HFF-Myc (cell line): ENCODE measurements at places on chromosomes 5 and 9.

DNA sequence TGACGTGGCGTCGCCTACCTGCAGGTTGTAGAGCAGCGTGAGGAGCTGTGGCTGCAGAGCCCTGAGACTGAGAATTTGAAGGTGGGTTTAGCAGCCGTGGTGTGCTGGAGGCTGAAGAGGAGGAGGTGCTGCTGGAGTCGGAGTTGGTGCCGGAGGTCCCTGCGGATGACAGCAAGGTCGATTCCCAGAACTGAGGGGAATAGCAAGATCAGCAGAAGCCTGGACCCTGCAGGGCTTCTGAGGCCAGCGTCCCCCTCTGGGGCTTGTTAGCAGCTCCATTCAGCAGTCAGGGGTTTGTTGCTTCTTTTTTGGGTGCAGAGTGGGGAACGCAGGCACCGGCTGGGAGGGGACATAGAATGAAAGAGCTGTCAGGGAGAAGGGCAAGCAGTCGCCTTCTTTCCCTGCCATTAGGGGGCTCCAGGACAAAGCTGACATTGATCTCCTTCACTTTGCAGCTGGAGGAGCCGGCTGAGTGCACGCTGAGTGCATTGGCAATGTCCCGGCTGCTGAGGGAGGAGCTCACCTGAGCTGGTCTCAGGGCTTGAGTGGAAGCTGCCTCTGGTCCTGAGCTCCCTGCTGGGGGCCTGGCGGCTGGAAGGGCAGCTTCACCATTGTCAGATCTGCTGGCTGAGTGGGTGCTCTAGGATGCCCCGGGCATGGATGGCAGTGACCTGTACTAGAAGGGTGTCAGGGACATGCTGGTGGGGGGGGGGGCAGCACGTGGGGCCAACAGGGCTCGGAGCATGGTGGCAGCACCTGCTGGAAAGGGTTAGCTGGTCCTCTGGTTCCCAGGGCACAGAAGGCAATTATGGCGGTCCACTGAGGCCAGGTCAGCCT is 20.8 kb downstream of the OBP2B start:
- no peak for DNase-seq

- DNase-seq: no peak
These were observed 19.9 kb upstream of the ZSWIM6 start for GRCh38 chr5:61311836-61312808.

GRCh38 chr9:137705906-137706305 is 87.1 kb downstream of the EHMT1 start:
- no peak for DNase-seq

DNA sequence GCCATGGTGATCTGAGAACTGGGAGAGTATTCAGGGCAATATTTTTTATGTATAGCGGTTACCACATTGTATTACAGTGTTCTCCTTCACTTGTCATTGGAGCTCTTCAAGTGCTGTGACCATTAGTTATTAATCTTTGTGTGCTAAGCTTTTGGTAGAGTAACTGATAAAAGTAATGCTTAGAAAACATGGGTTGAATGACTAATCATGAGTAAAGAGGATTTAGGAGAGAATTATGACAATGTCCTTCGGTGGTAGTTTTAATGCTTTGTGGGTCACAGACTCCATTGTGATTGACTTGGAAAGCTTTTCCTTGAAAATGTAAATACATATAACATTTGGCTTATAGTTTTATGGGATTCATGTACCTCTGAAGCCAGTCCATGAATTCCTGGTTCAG is 21.4 kb downstream of the TGFBR1 start:
- DNase-seq: no peak

- DNase-seq: no peak
These were observed 5.9 kb downstream of the HMCN2 start for GRCh38 chr9:130271473-130271872.

DNA sequence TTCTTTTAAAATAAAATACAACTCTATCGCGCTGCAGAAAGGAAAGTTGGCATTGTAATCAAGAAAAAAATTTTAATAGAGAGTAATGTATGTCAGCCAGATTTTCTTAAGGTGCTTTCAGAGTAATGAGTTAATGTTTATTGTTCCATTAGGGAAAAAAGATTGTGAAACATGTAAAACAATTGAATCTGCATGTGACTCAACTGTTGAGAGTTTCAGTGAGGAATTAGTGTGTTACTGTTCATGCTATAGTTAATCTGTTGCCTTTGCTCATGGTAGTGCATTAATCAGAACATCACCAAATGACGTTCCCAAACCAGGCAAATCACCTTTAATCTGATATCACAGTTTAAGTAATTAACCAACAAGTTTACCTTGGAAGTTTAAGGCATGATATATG is 600.5 kb downstream of the NR2F1-AS1 start:
- DNase-seq: no peak

GRCh38 chr5:118531276-118531675 is 457.1 kb downstream of the DTWD2 start:
- no peak for DNase-seq

GRCh38 chr9:38185647-38186403 is 116.8 kb upstream of the SHB start:
- no peak for DNase-seq

DNA sequence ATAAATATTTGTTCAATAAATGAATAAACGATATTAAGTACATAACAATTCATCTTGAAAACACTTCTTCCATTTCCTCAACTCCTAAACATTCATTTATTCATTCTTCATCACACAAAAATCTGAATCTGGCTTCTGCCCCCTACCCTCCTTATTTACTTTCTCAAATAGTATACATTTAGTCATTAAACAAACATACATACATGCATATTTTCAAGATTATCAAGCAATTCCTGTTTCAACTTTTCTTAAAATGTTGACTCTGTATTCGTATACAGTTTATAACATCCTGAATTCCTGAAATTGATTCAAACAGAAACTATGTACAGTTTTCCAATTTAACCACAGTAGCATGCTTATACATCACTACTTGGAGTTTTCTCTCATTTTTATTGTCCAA is 129.0 kb downstream of the MUSK start:
- no peak for DNase-seq

- no peak for DNase-seq
These were observed 142.9 kb downstream of the LPAR1 start for GRCh38 chr9:110895147-110895905.

GRCh38 chr5:69308046-69308553 is 24.5 kb downstream of the CCDC125 start:
- DNase-seq: no peak

DNA sequence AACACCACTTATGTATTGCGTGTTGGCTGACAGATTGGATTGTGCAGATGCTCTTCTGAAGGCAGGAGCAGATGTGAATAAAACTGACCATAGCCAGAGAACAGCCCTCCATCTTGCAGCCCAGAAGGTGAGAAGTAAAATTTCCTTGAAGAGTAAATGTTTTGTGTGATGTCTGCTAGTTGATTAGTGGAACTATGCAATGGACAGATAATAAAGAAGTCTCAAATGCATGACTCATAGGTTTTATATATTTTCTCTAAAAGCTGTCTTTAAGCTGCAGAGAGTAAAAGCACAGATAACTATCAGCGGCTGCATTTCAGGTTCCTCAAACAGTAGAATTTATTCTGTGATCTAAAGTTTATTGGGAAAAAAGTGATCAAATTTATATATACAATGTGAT is 27.4 kb downstream of the INVS start:
- DNase-seq: no peak

DNA sequence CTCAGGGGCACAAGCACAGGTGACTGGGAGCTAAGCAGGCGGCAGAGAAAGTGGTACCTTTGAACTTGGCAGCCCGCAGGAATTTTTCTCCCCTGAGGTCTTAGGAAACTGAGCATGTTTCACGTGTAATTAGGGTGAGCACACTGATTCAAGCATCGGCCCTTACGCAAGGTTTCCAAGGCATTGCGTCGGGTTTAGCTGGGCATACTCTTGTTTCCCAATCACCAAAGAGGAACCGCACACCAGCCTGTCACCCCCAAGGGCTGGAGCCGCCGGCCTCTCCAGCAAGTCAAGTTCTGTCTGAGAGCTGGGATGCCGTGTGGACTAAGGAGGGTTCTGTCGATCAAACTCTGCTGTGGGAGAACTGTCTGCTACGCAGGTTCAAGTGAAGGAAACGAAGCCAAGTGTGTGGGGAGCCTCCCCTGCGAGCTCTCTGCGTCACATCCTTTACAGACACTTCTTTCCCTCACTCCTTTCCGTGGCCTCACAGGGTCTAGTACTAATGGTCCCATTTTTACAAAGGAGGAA is 53.0 kb downstream of the ERGIC1 start:
- DNase-seq: no peak

DNA sequence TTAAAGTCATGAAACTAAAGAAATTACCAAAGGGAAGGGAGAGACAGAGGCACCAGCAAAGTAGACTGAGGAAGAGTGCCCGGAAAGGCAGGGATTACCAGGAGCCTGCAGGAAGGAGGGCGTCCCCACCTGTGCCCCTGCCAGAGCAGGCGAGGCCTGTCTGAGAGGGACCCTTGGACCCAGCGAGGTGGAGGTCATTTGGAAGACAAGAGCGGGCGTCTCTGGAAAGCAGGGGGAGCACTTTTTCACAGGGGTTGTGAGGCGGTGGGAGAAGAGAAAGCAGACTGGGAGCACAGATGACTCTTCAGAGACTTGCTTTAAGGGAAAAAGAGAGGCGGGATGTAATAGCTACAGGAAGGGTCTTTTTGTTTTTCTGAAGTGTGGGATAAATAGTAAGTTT is 27.5 kb upstream of the SLC2A8 start:
- DNase-seq: no peak

DNA sequence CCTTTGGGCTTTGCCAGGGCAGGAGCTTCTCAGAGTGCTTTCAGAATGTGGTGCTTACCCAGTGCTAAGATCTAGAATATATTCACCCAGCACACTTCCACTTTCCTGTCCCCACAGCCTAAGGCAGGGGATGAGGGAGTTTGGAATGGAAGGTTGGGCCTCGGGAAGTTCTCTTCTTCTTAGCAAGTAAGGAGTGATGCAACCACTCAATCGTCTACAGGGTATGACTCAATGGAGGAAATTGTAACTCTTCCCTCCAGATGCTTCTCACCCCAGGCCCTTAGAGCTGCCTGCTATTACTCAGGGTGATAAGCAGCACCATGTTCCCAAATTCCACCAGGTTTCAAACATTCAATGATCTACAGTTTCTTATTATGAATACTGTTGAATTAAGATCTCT is 30.8 kb upstream of the AGGF1 start:
- DNase-seq: peak; percentile 31

- no peak for DNase-seq
These were observed 22.1 kb upstream of the ROR2 start for GRCh38 chr9:91972076-91972626.

DNA sequence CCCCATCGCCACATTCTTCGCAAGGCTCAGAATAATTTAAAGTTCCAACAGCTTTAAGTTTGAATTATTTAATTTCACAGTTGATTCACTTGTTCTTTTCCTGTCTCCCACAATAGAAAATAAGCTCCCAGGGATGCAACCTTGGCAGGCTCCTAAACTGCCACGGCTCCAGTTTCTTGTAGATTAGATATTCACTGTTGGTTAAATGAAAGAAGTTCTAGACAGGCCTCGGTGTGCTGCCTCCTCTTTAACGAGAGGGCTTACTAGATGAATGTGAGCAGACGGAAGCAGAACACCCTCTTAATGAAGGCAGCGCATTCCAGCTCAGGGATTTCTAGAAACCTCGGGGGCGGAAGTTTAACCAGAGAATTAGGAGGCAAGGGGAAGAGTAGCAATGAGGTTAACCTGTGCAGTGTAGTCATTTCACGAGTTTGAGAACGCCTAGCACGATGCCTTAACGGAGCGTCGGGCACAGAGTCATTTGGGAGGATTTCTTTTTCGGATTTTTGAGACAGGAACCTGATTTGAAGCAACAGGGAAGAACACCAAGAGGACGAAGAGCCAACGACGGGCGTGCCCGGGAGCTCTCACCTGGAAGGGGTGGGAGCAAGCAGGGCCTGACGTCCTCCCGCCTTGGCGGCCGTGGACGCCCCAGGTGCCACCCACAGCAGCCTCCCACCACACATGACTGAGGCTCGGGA is 637 bp upstream of the SMC5 start:
- peak; percentile 11 for DNase-seq

- no peak for DNase-seq
These were observed 204.5 kb downstream of the FBXL7 start for GRCh38 chr5:15704397-15704947.

DNA sequence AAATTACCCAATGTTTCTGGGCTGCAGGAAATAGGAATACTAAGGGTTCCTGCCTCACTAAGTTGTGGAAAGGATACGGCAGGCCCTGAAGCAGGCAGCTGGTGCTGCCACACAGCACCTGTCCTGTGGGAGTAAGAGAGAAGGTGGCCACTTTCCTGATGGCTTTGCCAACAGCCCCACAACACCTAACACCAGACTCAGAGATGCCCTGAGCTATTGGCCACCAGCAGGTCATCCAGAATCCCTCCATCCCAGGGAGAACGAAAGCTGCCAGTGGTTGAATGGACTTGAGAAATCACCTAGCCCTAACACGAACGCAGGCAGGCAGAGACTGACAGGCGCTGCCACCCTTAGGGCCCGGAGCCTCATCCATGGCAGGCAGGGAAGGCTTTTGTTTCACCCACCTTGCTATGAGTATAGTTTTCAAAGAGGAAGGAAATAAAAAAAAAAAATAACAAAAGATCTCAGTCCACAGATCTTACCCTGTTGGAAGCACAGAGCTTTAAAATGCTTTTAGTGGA is 82.2 kb downstream of the DCP2 start:
- DNase-seq: no peak

GRCh38 chr9:121634329-121635261 is 16.8 kb upstream of the DAB2IP start:
- no peak for DNase-seq

DNA sequence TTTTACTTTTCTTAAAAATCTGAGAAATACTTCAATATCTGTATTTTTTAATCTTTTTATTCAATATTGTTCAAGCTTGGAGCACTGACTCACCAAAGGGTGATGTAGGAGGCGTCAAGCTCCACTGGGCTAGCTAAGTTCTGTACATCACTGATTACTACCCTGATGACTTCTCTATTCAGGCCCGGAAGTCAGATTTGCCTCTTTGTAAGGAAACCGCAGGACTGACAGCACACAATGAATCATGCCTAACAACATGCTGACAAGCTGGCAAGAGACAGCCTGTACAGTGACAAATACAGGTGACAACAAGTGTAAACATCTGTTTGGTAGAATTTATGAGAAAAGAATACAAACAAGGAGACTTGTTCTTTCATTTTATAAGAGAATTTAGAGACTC is 627.9 kb upstream of the RORB start:
- no peak for DNase-seq

GRCh38 chr9:95103871-95104580 is 213.5 kb downstream of the FANCC start:
- DNase-seq: peak; percentile 71

DNA sequence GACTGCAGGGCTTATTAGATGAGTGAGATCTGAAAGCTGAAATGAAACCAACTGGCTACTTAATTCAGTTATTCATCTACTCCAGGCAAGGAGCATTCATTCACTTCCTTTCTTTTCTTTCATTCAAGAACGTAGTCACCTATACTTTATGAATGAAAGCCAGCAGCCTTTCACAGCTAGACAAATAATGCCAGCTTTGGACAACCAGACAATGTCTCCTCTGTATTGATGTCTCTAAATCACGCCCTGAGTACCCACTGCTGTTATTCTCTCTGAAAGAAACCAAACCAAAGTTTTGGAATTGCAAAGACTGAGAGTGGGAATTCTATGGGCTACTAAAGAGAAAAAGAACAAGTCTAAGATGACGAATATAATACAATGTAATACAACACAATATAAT is 121.2 kb upstream of the PTPN3 start:
- DNase-seq: no peak

GRCh38 chr9:86491468-86492266 is 137.5 kb upstream of the TUT7 start:
- DNase-seq: no peak

GRCh38 chr5:6459896-6460295 is 11.2 kb downstream of the UBE2QL1 start:
- DNase-seq: no peak

- DNase-seq: no peak
These were observed 105.7 kb upstream of the NUDT12 start for GRCh38 chr5:103668281-103668680.
